ENCODE measurements at places on chromosomes 7 and 10.

DNA sequence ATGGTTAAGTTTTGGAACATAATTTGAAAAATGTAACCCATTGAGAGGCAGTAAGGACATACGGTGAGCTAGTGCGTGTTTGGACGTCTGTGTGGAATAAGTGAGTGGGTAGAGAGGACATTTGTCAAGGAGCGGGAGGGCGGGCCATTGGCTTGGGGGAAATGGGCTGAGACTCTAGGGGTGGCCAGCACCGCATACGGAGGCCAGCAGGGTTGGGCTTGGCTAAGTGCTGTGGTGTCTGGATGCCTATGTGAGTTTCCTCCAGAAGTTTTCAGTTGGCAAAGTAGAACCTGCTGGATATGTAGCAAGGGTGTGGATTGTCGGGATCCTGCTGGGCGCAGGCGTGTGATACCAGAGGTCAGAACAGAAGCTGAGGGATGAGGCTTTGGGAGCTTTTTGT is 103.0 kb downstream of the TCF7L2 start:
- no peak for DNase-seq

DNA sequence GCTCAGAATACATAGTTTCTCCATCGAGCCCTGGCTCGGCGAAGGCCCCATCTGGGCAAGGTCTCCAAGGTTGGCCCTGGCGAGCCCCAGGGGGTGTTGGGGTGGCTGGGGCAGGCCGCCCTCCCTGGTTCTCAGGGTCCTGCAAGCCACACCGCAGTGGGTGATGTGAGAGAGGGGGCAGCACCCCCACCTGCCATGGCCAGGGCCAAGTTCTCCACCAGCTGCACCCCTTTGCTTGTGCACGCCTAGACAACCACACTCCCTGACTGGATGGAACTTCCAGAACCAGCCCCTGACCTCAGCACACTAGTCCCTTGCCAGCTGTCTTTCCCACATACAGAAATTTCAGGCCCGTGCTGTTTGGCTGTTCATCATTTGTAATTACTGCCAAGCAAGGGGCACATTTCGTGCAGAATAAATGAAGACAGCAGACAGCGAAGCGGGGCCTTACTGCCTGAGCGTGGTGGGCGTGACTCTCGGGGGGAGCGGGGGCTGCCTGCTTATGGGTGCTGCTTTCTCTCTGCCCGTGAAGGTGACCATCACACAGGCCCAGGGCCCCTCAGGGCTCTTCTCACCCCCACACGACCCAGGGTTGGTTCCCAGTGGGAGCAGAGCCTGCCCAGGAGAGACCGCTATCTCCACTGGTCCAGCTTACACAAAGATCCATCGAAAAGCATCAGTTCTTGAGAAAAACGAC is 85.9 kb downstream of the ADARB2 start:
- DNase-seq: no peak

- no peak for DNase-seq
These were observed 166.5 kb upstream of the RHEB start for GRCh38 chr7:151686016-151686766.

DNA sequence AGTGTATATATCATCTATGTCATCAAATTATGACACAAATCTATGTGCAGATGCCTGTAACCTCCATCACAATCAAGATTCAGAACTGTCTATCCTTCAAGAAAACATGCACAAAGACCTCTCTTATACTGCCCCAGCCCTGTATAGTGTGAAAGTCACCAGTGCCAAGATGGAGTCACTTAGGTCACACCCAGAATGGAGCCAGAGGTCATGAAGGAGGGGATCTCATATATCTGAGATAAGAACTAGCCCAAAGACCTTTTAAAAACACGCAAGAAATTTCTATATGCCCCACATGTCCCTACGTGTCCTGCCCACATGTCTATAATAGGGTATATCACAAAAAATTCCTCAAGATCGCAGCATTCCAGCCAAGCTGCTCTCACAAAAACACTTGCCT is 20.1 kb upstream of the GATAD1 start:
- no peak for DNase-seq

DNA sequence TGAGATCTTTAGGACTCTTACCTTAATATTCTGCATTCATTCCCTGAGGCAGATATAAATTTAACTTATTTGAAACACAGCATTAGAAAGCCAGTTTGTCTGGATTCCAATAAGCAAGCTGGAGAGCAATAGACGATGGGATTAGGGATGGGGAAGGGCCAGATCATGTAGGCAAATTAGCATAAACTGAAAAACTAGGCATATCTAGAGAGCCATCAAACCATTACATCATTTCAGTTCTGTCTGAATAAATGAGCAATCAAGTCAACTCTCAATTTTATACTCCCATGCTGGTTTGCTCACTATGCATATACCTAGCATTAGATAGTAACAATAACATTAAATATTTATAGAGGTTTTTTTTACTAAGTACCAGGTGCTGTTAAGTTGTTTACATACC is 583.6 kb upstream of the LRRN3 start:
- no peak for DNase-seq

DNA sequence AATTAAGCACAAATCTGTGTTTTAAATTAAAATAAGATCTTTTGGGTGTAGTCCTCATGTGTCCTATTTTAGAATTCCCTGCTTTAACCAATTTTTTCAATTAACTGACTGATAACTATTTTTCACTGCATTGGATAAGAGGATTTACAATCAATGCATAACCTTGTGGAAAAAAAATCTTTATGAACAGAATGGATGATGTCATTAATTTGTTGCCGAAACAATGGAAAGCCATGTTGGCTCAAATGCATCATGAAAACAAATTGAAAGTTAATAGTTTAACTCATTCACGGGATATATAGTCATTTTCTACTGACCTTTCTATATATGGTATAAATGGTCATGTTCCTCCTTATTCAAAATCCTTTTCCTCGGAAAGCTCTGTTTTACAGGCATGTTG is 82.3 kb downstream of the PRLHR start:
- DNase-seq: no peak

GRCh38 chr7:157676456-157677255 is 339.9 kb downstream of the DNAJB6 start:
- DNase-seq: no peak

DNA sequence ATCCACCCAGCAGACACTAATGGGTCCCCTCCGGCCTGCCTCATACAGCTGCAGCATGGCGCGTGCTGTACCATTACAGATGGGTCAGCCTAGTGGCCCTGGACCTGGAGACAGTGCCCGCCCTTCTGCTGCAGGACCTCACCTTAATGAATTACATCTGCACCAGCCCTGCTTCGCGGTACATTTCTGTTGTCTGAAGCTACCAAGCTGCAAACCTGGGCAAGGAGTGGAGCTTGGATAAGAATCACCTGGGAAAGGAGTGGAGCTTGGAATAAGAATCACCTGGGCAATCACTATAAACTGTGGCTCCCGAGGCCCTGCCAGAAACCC is 33.0 kb upstream of the EN2 start:
- no peak for DNase-seq

DNA sequence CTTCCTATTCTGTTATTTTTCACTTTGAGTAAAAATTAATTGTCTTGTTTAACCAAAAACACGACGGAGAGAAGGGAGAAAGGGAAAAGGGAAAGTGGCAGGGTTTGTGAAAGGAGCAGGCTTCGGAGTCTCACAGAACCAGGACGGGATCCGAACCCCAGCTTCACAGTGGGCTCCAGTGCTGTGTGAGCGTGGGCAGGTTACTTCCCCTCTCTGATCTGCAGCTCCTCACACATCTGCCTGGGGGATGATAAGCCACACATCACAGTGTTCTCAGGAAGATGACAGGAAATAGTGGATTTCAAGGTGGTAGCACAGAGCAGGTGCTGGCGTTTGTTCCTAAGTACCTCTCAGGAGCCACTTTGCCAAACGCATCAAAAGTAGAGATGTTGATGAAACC is 94.2 kb upstream of the GPR26 start:
- DNase-seq: no peak

GRCh38 chr7:341841-342638 is 52.1 kb downstream of the FOXL3 start:
- no peak for DNase-seq

- no peak for DNase-seq
These were observed 44.8 kb downstream of the CALML3 start for GRCh38 chr10:5569568-5569967.

DNA sequence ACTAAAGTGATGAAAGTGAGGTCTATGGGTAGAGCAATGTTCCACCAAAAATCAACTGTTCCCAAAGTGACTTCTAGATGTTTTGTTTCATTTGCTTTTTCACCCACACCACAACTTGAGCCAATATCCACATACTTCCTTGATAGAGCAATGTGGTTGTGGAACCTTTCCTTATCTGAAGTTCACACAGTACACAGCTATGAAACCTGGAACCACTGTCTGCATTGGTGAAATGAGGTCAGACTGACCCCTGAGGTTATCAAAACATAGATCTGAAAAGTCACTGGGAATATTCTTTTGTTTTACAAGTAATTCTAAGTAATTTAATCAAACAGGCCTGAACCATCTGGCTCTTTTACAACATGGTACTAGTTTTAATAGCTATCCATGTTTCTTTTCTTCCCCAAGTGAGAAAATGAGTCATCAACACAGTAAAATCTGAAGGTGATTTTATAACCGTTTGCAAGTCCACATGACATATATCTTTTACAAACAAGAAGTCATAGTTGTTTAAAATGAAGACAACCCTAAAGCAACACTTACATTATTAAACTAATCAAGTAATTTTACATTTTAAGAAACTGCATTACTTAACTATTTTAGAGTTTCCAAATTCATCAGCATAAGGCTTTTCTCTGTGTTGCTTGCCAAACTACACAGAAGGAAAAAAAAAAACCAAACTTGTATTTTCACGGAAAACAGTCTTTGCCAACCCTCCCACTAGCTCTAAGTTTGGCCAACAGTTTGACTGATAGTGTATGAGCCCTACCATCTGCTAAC is 80.3 kb downstream of the LRRC17 start:
- DNase-seq: no peak

GRCh38 chr10:131651674-131652437 is 249.0 kb upstream of the PPP2R2D start:
- no peak for DNase-seq

DNA sequence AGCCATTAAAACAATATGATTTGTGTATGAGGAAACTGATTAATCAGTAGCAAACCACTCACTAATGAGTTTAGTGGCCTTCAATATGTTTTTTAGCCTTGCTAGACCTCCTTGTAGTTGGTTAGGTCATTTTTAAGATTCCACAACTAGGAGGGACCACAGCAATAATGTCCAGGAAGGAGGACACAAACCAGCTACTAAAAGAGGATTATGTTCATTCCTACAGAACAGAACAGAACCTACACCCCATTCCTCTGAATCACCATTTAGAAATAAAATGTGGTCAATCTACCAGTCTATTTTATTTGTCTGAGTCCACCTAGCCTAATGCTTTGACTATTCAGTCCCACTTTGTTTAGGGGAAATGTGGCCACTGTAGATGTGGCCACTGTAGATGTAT is 226.3 kb downstream of the GLI3 start:
- no peak for DNase-seq

DNA sequence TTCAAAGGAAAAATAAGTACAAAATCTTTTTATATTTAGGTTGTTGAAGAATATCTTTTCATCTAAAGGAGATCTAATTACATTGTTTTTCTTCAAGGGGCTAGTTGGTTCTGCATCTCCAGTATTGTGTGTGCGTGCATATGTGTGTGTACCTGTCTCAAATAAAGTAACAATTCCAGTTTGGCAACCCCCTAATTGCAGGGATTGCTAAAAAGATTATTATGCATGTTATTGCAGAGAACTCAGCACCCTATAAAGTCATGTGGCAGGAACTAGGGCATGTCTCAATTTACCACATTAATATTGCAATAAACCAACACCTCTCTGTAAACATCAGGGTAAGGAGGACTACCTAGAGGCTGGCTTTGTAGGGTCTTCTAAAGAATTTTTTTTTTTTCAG is 37.0 kb downstream of the MRPS33 start:
- no peak for DNase-seq

GRCh38 chr7:9983048-9983447 is 990.6 kb upstream of the PHF14 start:
- DNase-seq: no peak

DNA sequence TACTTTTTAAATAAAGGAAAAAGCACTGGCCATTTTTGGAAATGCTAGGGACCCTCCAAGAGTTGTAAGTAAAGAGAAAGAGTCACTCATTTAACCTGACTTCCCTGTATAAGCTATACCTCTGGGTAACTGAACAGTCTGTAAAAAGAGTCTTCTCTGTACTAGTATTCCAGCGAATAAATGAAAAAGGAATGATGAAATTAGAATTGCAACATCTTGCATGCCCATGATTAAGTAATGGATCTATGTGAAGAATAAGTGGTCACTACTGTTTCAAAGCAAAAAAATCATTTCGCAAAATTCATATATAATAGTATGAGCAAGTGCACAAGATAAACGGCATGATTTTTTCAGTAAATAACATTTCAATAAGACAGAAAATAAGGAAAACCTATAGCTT is 116.8 kb downstream of the ZFAND4 start:
- DNase-seq: no peak

DNA sequence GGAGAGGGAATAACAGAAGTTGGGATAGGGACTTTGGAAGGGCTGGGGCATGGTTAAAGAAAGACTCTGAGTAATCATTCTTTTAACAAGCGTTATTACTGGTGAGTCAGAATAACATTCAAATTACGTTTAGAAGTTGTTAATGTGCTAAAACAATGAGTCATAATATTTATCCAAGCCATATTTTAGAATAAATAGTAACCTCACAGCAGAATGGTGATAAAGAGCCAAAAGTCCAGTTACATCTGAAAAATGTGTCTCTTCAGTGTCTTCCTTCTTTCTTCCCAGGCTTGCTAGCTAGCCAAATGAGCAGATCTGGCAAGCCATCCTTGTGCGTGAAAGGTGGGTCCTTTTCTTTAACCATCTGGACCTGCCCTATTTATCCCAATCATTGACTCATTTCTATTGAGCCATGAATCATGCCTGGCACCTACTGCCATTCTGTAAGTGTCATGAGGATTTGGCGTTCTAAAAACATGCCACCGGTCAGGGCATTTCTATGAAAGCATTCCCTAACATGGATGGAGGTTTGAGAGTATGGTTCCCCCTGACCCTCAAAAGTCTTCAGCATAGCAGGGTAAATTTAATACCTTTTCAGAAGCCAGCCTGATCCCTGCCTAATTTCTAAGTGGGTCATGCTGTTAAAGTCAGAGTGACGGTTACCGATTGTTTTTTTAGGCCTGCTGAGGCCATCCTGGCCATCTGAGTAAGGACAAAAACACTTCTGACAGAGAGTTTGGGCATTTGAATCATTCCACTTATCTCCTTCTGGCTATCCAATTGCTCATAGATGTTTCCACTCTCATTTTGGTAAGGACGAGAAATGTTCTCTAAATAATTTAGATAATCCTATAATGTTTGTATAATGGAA is 26.9 kb downstream of the MYPN start:
- DNase-seq: no peak
